T-helper 22 cell (primary cell): ENCODE measurements at places on chromosomes 4 and X.

- DNase-seq: no peak
Measured at GRCh38 chr4:128600996-128601871, 208.3 kb upstream of the JADE1 start.

DNA sequence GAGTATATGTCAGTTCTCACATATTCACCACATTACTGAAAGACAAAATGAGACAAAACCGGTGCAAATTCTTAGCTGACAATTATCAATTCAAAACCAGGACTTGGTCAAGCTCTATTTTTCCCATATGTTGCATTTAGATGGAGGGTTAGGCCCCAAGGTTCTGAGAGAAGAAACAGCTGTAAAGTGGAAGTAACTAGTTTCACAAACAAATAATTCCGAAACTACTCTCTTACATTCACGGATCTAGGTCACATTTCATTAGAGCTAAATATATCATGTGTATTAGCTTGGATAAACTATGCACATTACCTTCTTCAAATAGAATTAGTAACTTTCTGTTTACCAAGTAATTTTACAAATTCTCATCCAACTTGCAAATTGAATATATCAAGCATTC is 3.7 kb upstream of the GABRA2 start:
- no peak for DNase-seq

GRCh38 chr4:113385281-113385899 is 335.9 kb downstream of the ANK2 start:
- no peak for DNase-seq

DNA sequence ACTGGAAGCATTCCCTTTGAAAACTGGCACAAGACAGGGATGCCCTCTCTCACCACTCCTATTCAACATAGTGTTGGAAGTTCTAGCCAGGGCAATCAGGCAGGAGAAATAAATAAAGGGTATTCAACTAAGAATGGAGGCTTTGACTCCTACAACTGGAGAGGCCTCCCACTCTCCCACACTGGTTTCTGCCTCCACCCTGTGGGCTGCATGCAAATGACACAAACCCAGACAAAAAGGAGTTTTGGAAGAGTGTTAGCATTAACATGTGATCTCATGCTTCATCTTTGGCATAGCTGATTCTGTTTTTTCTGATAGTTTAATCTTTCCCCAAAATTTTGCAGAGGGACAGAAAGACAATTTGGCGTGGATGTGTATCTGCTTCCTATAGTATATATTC is 80.8 kb upstream of the IQCM start:
- no peak for DNase-seq

DNA sequence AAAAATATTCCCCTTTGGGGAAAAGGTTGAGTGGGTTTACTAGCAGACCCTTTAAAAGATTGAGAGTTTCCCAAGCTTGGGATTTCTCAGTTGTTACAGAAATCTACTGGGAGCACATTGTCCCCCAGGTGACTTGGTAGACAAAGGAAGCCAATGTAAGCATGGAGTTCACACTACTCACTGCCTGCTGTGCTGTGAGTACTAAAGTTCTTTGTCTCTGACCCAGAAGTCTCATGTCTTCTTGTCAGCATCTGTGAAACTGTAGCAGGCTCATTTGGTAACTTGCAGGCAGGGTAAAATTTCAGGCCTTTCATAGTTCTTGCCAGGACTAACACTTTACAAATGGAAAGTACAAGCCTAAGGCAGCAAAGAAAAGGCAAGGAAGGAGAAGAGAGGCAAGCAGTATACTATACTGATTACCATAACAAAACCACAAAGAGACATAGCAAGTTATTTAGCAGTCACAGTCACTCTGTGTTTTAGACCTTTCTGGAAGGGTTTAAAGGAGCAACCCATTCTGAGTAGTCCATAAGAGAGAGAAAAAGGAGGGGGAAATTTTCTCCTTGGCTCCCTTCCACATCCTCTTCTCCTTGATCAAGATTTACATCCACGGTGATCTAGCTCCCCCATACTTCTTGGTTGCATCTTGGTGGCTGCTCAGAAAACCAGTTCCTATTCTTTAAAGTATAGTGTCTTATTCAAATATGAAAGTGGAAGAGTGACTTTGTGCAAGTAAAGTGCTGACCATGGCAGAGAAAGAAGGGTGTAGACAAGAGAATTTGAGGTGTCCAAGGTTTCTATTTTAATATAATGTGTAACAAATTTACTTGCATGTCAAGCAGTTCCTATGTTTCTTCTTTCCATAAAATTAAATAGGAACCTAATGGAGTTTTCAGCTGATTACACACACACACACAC is 160.0 kb upstream of the PDE5A start:
- no peak for DNase-seq

DNA sequence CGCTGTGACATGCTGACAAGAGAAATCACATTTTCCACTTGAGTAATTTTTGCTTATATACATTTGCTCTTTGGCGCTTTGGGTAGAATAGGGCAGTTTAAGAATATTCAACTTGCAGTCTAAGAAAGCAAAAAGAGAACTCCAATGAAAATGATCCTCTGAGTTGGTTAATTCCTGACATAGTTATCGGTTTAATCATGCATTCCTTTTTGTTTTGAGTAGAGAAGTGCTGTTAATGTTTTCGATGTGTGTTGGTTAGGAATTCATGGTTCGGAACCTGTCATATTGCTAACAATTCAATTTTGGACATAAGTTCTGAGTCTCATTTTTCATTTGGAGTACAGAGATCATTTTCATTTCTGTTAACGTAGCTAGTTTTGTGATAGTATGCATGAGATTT is 700.6 kb upstream of the PITX2 start:
- DNase-seq: no peak

DNA sequence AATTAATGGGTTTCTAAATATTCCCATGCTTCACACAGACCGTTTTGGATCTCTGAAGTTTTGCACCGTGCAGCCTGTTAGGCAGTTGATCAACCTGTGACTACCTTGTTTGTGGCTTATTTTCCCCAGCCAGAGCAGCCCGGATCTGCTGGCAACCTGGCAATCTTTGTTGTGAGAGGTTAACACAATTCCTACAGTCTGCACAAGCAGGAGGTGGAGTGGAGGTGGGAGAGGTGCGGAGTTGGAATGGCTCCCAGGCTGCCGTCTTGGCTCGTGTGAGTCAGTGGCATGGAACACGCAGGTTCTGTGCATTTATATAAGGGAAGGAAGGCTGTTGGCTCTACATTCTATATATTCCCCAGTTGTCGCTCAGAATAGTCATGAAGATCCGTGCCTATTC is 70.9 kb upstream of the STOX2 start:
- no peak for DNase-seq

DNA sequence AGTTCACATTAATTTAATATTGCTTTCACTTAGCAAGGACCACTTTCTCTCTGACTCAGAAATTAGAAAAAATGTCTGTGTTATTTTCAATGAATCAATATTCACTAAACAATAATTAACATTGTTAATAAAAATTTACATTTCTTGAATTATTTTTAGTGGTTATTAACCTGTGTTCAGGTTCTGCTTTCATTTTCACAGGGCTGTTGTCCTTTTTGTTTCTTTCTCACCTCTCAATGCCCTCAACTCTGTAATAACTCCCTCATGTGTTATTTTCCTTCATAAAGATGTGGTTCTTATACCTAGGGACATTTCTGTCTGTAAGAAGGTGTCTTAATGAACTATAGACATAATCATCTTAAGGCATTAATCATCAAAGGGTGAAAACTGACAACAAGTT is 43.1 kb upstream of the PRR27 start:
- DNase-seq: no peak
